ENCODE measurements at places on chromosomes 1 and 21.

- no peak for DNase-seq
Observed at GRCh38 chr1:226335661-226336060, 26.7 kb upstream of the LIN9 start.

DNA sequence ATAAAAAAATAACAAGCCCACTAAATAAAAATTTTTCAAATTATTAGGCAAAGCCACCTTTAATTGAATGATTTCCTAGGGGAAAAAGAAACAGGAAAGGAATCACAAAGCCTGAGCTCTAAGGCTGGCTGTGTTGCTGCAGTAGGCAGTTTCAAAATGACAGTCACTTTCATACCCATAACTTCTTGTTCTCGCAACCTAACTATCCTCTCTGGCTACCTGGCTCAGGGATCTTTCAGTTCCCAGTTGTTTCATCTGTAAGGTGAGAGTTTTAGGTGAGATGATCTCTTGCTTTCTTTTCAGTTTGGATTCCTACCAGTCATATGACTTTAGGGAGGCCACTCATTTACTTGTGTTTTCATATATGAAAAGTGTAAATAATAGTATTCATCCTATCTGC is 226.1 kb downstream of the ASTN1 start:
- DNase-seq: no peak

DNA sequence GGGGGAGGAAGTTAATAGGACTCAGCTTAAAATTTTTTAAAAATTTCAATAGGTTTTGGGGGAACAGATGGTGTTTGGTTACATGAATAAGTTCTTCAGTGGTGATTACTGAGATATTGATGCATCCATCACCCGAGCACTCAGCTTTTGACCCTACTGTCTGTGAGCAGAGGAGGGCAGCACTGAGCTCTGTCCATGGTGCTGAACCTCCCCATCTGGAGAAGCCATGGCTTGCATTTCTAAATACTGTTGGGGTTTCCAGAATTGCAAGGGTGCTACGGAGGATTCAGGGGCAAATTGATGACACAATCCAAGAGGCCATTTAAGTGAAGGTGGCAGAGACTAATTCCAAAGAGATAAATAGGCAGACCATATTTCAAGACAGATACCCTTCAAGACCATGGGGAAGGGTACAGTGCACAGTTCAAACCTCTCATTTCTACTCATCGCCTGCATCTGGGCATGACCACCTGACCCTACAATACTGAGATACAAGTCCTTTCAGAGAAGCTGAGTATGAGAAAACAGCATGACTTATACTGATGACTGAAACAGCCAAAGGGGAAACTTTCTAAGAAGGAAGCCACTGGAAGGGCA is 17.2 kb downstream of the SYT2 start:
- DNase-seq: peak; percentile 62

- DNase-seq: no peak
Observed at GRCh38 chr1:50936321-50936720, 23.7 kb downstream of the FAF1 start.

- no peak for DNase-seq
Observed at GRCh38 chr1:12197483-12197880, 30.7 kb downstream of the TNFRSF1B start.

- DNase-seq: no peak
Observed at GRCh38 chr1:30851286-30851685, 57.3 kb downstream of the SDC3 start.

Data from fibroblast of skin of right quadriceps (primary cell).